A673 (cell line): ENCODE measurements at places on chromosomes 12 and 14. TPM values are rescaled to one million over a fixed set of nuclear protein-coding genes. Genes with fewer than 3 reads are reported as not detected.
A peak's percentile ranks its signal among the peaks of the same experiment; 100 is the strongest.

- no peak overlapping the region for H3K4me3 ChIP-seq
- no peaks in the 10 kb centered on the region for H3K27me3 ChIP-seq
- no peaks in the 10 kb centered on the region for H3K36me3 ChIP-seq
- peak overlapping the region; percentile 69 for H3K27ac ChIP-seq
These were observed 1418.2 kb downstream of the AACS start for GRCh38 chr12:126483145-126484068.

- no peak for DNase-seq
- no peak overlapping the region for H3K4me3 ChIP-seq
- no peaks in the 10 kb centered on the region for H3K4me1 ChIP-seq
- H3K27ac ChIP-seq, result no peak overlapping the region
- H3K36me3 ChIP-seq, result no peaks in the 10 kb centered on the region
These were observed 25.3 kb downstream of the CMKLR1 start for GRCh38 chr12:108313606-108314351.

DNA sequence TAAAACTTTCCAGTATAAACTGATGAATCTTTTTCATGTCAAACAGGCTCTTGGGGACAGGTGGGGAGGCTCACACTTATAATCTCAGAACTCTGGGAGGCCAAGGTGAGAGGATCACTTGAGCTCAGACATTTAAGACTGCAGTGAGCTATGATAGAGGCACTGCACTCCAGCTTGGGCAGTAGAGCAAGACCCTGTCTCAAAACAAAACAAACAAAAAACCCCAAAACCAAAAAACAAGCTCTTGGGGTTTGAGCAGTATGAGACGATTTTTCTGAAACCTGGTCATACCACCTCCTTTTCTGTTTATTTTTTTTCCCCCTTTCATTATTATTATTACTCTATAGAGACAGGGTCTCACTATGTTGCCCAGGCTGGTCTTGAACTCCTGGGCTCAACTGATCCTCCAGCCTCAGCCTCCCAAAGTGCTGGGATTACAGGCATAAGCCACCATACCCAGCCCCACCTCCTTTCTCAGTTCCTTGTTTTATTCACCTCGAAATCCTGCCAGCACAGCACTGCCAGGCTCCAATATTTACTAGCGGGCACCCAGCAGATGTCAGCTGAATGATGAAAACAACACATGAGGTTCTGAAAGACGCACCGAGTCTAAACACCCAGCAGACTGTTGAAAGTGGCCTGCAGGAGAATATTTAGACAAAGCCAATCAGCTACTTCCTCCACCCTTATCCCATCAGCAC lies 19.5 kb upstream of the CDK17 start:
- no peak overlapping the region for H3K27ac ChIP-seq
- H3K4me1 ChIP-seq, result no peaks in the 10 kb centered on the region
- no peak overlapping the region for H3K4me3 ChIP-seq
- no peaks in the 10 kb centered on the region for H3K36me3 ChIP-seq
- no peak for DNase-seq

GRCh38 chr12:80979816-80980215 lies 42.1 kb upstream of the LIN7A start:
- no peak overlapping the region for H3K27ac ChIP-seq
- no peak for DNase-seq
- H3K27me3 ChIP-seq, result no peaks in the 10 kb centered on the region
- H3K4me3 ChIP-seq, result no peak overlapping the region
- H3K4me1 ChIP-seq, result no peaks in the 10 kb centered on the region

DNA sequence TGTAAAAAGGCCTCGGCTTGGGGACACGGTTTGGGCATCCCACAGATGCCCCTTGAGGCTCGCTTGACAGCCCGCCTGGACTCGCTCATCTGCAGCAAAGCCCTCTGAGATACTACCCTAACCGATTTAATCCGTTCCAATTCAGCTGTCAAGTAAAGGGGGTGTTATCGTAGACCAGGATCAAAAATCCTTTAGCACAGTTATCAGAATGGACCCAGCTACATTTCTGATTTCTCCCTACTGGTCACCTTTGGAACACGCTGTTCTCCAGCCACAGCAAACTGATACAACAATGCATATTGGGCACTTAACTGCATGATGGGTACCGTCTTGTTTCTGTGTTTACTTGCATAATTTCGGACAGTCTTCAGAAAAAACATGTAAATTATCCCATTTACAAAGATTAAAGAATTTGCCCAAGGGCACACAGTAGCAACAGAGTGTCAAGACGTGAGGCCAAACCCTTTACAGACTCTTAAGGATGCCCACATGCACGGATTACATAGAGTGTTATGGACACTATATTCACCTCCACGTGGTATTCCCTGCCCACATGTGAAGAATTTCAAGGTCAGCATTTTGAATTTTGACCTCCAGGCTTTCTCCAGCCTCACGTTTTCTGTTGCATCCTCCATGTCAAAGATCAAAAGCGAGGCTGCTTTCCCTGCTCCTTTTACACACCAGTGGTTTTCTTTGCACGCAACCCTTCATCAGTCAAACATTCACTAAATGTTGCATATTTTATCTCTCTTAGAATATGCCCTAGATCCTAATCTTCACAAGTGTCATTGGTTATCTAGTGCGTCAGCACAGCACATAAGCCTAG lies 3.2 kb upstream of the DUSP6 start:
- peak overlapping the region; percentile 99 for H3K27ac ChIP-seq
- H3K27me3 ChIP-seq, result no peaks in the 10 kb centered on the region
- H3K4me1 ChIP-seq, result peaks cover 41% of the 10 kb centered on the region
- DNase-seq, result peak; percentile 41
- peak overlapping the region; percentile 61 for H3K4me3 ChIP-seq

DNA sequence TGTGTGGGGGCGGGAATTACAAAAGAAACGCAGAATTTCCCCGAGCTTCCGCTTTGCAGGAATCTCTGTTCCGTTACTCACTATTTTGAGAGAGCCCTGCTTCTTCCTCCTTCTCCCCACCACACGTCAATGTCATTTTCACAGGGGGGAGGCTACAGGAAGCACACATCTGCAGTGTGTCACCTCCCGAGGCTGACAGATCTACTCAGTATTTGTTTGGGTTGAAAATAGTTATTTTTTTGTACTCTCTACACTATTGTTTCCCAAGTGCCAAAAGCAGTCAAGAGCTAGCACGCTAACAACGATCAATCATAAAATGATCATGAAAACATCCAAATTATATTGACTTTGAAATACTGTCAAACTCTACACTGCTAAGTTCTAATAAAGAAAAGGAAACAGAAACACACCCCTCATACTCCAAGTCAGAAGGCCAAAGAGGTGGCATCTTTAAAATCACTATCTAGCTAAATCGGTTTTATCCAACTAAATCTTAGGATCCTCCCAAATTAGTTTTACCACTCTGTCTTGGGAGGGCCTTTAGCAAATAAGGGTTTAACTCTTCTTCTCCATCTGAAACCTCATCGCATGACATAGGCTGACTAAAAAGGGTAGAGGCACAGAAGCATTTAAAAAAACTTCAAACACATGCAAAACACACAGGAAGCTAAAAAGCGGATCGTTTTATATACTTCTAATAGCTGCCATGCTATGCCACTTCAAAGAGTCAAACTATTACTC lies 51.8 kb downstream of the FOXN3 start:
- peak overlapping the region; percentile 76 for H3K27ac ChIP-seq
- H3K36me3 ChIP-seq, result no peaks in the 10 kb centered on the region
- no peaks in the 10 kb centered on the region for H3K27me3 ChIP-seq
- peak overlapping the region; percentile 10 for H3K4me3 ChIP-seq

- H3K36me3 ChIP-seq, result no peaks in the 10 kb centered on the region
- no peak within 1 kb of the TSS for H3K27ac ChIP-seq
- no peak within 1 kb of the TSS for H3K4me3 ChIP-seq
- peaks cover 87% of the 10 kb centered on the region for H3K27me3 ChIP-seq
These were observed at the start of gene ASCL4 for GRCh38 chr12:107774349-107775029. ASCL4 (plus strand) TSS chr12:107774704; CDS start chr12:107775219, 515 bp downstream.

GRCh38 chr12:12823300-12823699 lies 10.2 kb downstream of the DDX47 start:
- no peak overlapping the region for H3K27ac ChIP-seq
- H3K27me3 ChIP-seq, result no peaks in the 10 kb centered on the region
- no peak for DNase-seq
- no peaks in the 10 kb centered on the region for H3K4me1 ChIP-seq
- peaks cover 76% of the 10 kb centered on the region for H3K36me3 ChIP-seq
- H3K4me3 ChIP-seq, result no peak overlapping the region

DNA sequence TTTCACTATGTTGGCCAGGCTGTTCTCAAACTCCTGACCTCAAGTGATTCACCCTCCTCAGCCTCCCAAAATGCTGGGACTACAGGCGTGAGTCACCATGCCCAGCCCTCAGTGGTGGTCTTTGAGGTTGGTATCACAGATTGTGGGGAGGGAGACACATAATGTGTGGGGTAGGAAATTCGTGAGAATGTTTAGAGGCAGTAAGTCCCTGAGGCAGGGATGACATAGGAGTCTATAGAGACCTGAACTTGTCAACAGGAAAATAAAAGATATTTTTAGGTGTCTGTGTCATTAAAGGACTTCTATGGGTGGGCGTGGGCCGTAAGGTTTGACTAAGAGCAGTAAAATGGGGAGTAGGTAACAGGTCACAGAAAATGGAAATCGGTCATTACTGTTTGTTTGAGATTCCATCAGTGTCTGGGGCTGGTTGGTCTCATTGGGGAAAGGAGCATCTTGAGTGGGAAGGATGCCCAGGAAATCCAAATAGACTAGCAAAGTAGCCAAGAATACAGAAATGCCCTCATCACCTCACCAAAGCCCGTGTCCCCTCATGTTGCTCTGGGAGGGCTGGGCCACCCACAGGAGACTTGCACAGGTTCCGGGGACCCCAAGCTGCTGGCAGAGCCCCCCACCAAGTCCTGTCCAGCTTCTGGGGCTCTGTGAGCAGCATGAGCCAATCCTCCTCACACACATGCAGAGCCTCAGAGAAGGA lies 63.6 kb upstream of the BCL2L14 start:
- no peak overlapping the region for H3K27ac ChIP-seq
- no peak for DNase-seq
- no peaks in the 10 kb centered on the region for H3K27me3 ChIP-seq

The KRT78 gene
- total RNA-seq, result not detected in 2 replicates
